ENCODE measurements at places on chromosomes 11 and 22. TPM values are rescaled to one million over a fixed set of nuclear protein-coding genes. Genes with fewer than 3 reads are reported as not detected.
A peak's percentile ranks its signal among the peaks of the same experiment; 100 is the strongest.

DBX1 gene
- total RNA-seq = not detected

CASP1 gene
- 2.3 TPM for total RNA-seq

CHRM1 gene
- 1.3 TPM for total RNA-seq

XNDC1N gene
- 7.7 TPM for total RNA-seq

GRCh38 chr22:28931844-28932567 is 48.6 kb downstream of the ZNRF3 start:
- no peak for DNase-seq

DNA sequence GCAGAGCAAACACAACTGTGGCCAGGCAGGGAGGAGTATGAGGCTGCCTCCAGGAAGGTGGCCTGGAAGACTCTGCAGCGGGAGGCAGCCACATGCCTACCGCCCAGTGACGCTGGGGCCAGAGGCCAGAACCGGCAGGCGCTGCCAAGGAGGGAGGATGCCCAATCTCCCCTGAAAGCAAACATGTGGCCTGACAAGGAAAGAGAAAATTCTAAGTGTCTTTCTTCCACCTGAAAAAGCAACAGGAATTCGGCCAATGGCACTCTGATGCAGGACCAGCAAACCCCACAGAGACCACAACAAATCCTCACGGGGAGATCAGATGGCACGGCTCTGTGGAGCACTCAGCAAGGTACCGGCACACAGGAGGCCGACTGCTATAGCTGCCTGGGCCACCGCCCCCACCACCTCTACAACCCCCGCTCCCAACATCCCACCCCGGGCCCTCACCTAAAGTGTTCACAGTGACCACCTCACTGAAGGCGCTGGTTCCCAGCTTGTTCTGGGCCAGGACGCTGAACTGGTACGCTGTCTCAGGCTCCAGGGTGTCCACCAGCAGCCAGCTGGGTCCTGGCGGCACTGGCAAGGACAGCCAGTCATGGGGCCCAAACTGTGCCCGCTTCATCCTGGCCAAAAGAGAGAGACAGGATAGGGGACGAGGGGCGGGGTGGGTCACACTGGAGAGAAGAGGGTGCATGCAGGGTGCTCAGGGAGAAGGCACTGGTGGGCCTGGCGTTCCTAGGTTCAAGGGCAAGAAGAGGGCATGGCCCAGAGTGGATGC is 30.1 kb downstream of the IGSF9B start:
- no peak for DNase-seq

- peak; percentile 26 for DNase-seq
These were observed 14.2 kb upstream of the APOA1 start for GRCh38 chr11:116851626-116852025.

GRCh38 chr22:44740307-44740706 is 12.1 kb upstream of the ARHGAP8 start:
- DNase-seq = no peak

DNA sequence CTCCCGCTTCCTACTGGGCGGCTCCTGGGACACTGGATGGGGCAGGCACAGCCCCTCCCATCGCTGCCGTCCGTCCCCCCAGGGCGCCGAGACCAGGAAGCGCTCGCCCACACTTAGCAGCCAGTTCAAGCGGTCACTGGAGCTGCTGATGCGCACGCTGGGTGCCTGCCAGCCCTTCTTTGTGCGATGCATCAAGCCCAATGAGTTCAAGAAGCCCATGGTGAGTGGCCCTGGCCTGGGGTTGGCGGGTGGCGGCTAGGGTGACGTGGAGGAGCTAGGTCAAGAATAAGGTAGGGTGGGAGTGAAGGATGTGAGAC is 44.6 kb downstream of the MYO7A start:
- DNase-seq = no peak

- no peak for DNase-seq
These were observed 7.0 kb downstream of the SERPING1 start for GRCh38 chr11:57604296-57605027.

GRCh38 chr11:33444835-33445594 is 187.8 kb downstream of the HIPK3 start:
- peak; percentile 11 for DNase-seq

DNA sequence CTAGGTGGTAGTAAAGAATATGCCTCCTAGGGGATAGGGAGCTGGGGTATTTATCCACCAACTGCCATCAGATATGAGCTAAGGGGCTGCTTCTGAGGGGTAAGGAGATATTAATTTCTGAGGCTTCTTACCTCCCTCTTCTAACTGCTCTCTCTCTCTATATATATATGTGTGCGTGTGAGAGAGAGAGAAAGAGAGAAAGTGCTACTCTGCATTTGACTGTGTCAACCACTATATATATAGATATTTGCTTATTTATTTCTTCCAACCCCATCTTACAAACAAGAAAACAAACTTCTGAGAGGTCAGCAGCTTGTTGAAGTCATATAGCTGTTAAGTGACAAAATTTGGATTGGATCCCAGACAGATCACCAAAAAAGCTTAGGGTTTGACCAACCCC is 5.9 kb upstream of the HEPACAM start:
- DNase-seq = no peak
